ENCODE measurements at places on chromosomes 7 and 10.

GRCh38 chr10:4028027-4028471 is 243.0 kb upstream of the KLF6 start:
- DNase-seq, result no peak

- DNase-seq, result no peak
These were observed 132.4 kb upstream of the GDF10 start for GRCh38 chr10:47167591-47167990.

DNA sequence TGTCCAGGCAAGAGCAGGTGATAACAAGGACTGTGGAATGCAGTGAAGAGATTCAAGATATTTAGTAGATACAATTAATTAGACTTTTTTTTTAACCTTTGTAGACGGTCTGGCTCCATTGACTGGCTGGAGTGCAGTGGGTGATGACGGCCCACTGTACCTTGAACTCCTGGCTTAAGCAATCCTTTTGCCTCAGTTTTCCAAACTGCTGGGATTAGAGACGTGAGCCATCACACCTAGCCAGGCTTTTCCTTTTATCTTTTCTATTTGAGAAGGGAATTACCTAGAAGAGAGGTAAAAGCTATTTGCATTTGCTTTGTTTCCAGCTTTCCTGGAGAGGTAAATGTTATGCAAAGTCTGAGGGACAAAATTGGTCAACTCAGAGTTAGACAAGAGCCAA is 213.0 kb upstream of the MAGI2 start:
- DNase-seq, result no peak

DNA sequence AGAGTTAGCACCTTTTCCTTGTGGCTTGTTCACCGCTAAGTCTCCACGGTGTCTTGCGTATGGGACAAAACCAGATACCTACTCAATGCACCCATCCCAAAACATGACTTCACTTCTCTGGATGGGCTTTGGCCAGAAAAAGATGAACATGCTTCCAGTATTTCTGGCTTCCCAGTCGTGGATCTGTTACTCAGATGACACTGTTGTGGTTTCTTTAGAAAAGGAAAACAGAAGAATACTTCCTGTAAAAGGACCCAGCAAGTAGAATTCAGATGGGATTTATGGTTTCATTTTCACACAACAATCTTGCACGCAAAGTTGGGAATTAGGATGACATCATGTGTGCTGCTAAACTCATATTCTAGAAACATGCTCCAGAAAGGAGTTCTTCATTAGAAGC is 216.7 kb downstream of the ADAM12 start:
- no peak for DNase-seq

DNA sequence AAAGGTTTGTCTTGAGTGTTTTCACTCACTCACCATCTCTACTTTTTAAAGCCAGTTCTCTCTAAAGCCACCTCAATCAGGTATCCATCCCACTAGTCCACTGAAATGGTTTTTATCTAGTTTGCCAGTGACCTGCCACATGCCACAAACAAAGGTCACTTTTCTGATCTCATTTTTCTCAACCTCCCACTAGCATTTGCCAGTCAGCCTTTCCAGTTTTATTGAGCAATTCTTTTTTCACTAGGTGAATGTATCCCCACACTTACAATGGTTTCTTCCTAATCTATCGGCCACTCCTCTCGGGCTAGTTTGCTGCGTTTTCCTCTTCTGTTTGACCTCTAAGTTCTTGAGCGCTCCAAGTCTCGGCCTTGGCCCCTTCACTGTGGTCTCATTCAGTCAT is 44.9 kb upstream of the ARL4A start:
- DNase-seq, result no peak

DNA sequence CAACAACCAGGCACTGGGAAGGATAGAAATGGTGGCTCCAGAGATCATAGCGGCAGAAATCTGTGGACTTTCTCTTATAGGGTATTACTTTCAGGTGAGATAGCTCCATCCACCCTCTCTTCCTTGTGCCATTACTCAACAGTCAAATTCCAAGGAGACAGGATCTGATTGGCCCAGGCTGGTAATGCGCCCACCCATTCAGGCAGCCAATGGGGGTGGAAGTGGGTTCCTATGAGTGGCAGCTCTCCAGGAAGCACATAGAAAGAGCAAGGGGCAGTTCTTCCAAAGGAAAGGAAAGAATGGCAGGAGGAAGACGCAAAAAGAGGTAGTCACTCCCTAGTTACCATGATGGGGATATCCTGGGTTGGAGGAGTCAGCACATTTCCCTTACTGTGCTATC is 94.4 kb downstream of the STRA8 start:
- no peak for DNase-seq

DNA sequence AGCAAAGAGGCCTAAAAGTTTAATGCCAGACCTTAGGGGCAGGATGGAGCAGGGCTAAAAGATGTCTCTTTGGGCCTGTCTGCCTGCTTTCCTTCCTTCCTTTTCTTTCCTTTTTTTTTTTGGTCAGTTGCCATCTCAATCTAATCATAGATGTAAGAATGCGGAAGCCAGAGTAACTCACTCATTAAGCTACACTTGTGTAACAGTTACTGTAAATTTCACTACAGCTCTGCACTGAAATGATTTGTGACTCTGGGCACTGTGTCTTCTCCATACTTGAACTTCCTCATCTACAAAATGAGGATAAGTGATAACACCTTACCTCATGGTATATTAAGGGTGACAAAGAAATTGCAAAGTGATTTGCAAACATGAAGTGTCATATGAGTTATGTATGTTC is 75.5 kb upstream of the AGK start:
- no peak for DNase-seq

- no peak for DNase-seq
These were observed 407.4 kb downstream of the MAGI2 start for GRCh38 chr7:79046061-79046460.

GRCh38 chr7:117873310-117874190 is at the start of gene CTTNBP2:
TSS of gene CTTNBP2 (minus strand) at chr7:117873441. CDS start at chr7:117873415, 26 bp downstream.
- DNase-seq, result no peak

- no peak for DNase-seq
These were observed 18.4 kb downstream of the TRIM24 start for GRCh38 chr7:138478499-138478908.

GRCh38 chr10:17035446-17035845 is 94.2 kb downstream of the CUBN start:
- no peak for DNase-seq
